ENCODE measurements at places on chromosomes 1 and 21.

- H3K4me3 ChIP-seq = no peak overlapping the region
- peaks cover 52% of the 10 kb centered on the region for H3K36me3 ChIP-seq
- no peak for DNase-seq
- no peak overlapping the region for H3K27ac ChIP-seq
- peaks cover 25% of the 10 kb centered on the region for H3K4me1 ChIP-seq
Measured at GRCh38 chr1:206591226-206591625, 21.0 kb downstream of the EIF2D start.

DNA sequence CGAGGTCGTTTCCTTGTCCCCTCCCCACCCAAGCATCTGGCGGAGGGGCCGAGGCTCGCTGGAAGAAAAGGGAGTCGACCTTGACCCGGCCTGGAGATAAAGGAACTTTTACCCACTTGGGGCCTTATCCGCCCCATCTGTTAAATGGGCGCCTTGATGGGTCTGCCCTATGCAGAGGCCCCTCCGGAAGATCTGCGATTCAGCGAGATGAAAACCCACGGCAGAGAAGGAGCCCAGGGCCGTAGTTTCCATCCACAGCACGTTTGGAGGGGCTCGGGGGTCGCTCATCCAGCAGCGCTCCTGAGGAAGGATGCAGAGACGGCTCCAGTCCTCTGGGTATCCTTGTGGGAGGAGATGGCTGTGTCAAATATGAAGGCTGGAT lies 518 bp downstream of the NCMAP start:
- H3K36me3 ChIP-seq = no peaks in the 10 kb centered on the region
- H3K27me3 ChIP-seq = peaks cover 52% of the 10 kb centered on the region
- no peak for DNase-seq
- H3K4me1 ChIP-seq = peaks cover 38% of the 10 kb centered on the region
- peak overlapping the region; percentile 60 for H3K4me3 ChIP-seq
- no peak overlapping the region for H3K27ac ChIP-seq

GRCh38 chr1:113787663-113788062 lies 24.6 kb downstream of the RSBN1 start:
- H3K4me1 ChIP-seq = peaks cover 17% of the 10 kb centered on the region
- peaks cover 64% of the 10 kb centered on the region for H3K36me3 ChIP-seq
- no peaks in the 10 kb centered on the region for H3K27me3 ChIP-seq
- H3K4me3 ChIP-seq = no peak overlapping the region
- no peak for DNase-seq

DNA sequence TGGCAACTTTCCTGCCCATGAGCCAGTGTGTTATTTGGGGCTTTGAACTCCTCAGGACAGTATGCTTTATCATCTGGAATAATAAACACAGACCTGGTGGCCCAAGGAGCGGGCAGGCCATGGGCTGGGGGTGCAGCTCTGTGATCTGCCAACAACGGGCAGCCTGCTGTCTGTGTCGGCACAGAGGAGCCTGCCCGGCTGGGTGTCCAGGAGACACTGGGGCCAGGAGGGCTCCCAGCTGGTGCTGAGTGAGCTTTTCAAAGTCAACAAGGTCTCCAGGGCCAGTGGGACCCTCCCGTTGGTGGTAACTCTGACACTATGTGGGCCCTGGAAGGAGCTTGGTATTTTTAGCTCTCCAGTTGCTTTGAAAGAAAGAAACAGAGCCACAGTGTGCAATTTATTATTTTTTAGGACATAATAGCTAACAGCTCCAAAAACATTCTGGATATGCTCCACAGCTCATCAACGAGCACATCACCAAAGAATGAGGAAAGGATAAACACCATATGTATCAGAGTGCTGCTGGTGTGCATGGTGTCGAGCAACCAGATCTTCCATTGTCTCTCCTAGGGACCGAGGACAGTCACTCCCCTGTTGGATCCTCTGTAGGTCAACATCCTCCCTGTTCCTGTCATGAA lies 488.7 kb upstream of the USP24 start:
- no peak overlapping the region for H3K27ac ChIP-seq
- peaks cover 11% of the 10 kb centered on the region for H3K27me3 ChIP-seq
- no peak for DNase-seq
- H3K4me1 ChIP-seq = peaks cover 60% of the 10 kb centered on the region

DNA sequence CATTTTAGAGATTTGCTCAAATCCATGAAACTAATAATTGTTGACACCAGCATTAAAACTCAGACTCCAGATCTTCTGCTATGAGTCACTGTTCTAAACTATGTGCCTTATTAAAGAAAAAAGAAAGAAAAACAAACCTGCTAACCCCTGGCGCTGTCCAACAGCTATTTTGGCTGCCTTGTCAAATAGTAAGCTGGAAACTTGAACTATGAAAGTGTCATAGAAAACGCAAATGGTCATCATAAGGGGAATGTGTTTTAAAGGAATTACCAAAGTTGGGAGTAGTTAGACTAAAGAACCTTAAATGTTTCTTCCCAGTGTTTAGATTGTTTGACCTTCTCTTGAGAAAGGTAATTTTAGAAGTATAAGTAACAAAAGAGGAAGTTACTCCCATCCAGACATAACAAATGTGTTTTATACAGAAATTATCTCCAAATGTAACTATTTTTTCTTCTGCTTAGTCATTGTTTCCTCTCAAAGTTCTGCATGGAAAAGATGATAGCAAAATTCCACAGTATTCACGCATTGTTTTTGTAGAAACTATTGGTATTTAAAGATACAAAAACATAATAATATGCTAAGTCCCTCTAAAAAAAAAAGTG lies 272.4 kb downstream of the TPR start:
- no peak for DNase-seq
- no peak overlapping the region for H3K4me3 ChIP-seq
- H3K36me3 ChIP-seq = peaks cover 42% of the 10 kb centered on the region
- H3K27me3 ChIP-seq = no peaks in the 10 kb centered on the region
- no peak overlapping the region for H3K27ac ChIP-seq
- H3K4me1 ChIP-seq = no peaks in the 10 kb centered on the region

GRCh38 chr1:110675060-110675791 lies 486 bp upstream of the KCNA3 start:
- H3K27ac ChIP-seq = no peak overlapping the region
- H3K4me3 ChIP-seq = peak overlapping the region; percentile 72
- DNase-seq = no peak
- H3K4me1 ChIP-seq = peaks cover 9% of the 10 kb centered on the region
- H3K36me3 ChIP-seq = peaks cover 5% of the 10 kb centered on the region
- H3K27me3 ChIP-seq = peaks cover 87% of the 10 kb centered on the region

DNA sequence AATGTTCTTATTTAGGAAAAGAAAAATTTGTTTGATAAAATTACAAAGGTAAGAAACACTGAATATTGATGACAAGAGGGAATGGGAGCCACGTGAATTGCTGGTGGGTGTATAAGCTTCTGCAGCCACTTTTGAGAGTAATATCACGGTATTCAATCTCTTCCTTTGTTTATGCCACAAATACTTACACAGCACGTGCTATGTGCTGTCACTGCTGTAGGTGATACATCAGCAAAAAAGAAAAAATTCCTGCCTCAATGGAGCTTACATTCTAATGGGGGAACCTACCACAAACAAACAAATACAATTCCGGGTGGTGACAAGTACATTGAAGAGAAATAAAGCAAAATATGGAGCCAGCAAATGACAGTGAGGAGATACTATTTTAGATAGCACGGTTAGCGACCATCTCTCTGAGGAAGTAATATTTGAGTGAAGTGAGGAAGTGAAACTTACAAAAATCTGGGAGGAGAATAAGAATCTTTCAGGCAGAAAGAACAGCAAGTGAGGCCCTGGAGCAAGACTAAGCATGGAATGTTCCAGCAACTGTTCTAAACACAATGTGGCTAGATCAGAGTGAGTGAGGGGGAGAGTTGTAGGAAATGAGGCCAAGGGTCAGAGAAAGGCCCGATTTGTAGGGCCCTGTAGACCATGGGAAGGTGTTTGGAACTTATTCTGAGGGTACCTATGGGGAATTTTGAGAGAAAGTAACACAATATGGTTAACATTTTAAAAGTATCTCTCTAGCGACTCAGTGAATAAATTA lies 2.6 kb upstream of the FCRLB start:
- H3K36me3 ChIP-seq = no peaks in the 10 kb centered on the region
- H3K27ac ChIP-seq = no peak overlapping the region
- H3K4me1 ChIP-seq = peaks cover 17% of the 10 kb centered on the region
- DNase-seq = no peak

DNA sequence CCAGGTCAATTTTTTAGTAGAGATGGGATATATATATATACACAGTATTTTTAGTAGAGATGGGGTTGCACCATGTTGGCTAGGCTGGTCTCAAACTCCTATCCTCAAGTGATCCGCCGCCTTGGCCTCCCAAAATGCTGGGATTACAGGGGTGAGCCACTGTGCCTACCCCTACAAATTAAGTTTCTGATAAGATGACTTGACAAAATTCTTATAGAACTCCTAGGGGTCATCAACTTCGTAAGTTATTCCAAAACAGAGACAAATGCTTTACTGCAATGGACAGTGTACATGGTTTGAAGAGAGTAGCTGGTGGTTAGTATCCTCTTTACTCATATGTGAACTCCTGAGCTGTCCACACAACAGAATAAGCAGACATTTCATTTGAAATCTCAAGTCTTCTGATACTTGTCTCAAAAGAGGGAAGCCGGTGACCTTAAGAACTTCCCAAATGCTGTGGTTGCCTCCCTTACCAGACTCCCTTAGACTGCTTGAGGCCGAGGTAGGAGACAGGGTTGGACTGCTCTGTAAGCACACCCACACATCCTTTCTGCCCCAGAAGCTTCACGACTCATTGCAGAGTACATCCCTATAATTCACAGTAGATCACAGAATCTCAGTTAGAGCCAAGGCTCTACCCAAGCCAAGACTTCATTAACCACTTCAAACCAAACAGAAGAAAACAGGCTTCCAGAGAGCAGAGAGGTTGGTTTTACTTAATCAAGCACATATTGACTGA lies 244.1 kb upstream of the IRF2BP2 start:
- H3K4me1 ChIP-seq = peaks cover 27% of the 10 kb centered on the region
- no peak for DNase-seq
- no peak overlapping the region for H3K27ac ChIP-seq
- H3K36me3 ChIP-seq = no peaks in the 10 kb centered on the region

- peaks cover 8% of the 10 kb centered on the region for H3K36me3 ChIP-seq
- peak overlapping the region; percentile 93 for H3K4me3 ChIP-seq
- DNase-seq = no peak
Measured at GRCh38 chr1:154609398-154610380, 1.7 kb upstream of the ADAR start.
